Stimulated activated CD4-positive, alpha-beta T cell treated with anti-CD3 and anti-CD28 coated beads, TNF-alpha, amount 100 ng/mL, for 1 hour (primary cell): ENCODE measurements at places on chromosomes 13 and 19.

DNA sequence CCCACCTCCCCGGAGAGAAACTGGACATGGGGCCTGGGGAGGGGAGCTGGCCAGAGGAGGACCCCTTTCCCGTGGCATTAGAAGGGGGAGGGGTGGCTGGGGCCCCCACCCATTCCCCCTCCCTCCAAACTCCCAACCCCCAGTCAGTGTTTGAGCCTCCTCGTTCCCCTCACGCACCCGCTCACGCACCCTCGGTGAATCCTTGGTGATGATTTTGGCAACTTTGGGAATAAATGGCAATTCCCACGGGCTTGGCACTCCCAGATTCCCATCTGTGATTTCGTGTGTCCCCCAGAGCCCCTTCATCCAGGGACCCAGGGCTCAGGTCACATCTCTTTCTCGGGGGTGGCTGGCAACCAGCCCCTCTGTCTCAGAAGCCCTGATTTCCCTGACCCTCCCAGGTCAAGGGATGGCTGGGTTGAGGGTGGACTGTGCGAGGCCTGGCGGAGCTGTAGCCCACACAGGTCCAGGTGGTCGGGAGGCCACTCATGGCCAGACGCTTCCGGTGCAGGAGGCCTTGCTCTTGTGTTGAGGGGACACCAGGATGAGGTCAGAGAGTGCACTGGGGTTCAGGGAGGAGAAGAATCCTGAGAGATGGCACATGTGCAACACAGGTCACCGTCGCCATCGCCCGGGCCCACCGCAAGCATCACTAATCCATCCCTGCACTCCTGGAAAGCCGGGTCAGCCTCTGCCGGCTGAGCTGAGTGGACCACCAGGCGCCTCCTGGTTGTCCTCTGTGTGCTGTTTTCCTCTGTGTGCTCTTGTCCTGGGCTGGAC is 20.7 kb downstream of the EPN1 start:
- no peak for DNase-seq

DNA sequence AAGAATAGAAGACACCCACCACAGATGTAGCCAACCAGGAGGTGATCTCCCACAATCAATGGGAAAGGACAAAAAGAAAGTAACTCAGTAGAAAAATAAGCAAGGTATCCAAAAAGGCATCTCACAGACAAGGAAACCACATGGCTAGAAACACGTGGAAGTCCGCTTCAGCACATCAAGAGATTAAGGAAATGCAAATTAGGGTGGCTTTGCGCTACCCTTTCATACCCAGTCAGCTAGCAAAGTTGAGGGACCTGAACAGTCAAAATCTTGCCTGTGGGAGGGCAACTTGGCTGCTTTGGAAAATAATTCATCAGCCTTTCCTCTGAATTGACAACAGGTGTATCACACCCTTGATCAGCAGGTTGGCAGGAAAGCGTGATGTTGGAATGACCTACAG is 11.6 kb upstream of the UQCR11 start:
- DNase-seq = no peak

GRCh38 chr19:2962018-2962670 is 15.2 kb upstream of the TLE6 start:
- no peak for DNase-seq

DNA sequence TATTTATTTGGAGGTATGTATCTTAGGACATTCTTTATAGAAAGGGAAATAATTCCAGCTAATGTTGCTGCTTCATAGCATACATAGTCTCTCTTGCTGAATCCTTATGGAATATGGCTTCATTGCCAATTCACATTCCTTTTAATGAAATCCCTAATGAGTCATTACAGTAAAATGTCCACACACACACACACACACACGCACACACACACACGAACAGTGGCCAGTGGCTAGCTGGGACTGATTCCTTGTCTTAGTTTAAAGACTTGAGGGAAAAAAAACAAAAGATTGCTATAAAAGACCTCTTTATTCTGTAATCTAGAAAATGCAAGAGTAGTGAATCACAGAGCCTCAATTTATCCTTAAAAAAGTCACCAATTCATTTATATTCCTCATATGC is 301.6 kb downstream of the SLITRK6 start:
- no peak for DNase-seq

GRCh38 chr13:108225440-108225839 is 7.2 kb downstream of the ABHD13 start:
- no peak for DNase-seq

GRCh38 chr13:51342706-51343105 is 3.2 kb downstream of the SERPINE3 start:
- no peak for DNase-seq

- DNase-seq = no peak
Observed at GRCh38 chr13:106246242-106246641, 289.2 kb downstream of the EFNB2 start.

DNA sequence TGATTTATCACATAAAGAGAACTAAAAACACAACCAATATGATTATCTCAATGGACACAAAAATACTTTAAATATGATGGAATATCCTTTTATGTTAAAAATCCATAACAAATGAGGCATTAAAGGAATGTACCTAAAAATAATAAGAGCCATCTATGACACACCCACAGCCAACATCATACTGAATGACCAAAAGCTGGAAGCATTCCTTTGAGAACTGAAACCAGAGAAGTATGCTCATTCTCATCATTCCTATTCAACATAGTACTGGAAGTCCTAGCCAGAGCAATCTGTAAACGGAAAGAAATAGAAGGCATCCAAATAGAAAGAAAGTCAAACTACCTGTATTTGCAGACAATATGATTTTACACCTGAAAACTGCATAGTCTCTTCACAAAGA is 671.0 kb downstream of the SLITRK1 start:
- DNase-seq = no peak
